CD4-positive, alpha-beta T cell treated with Interleukin-12 subunit alpha and Interleukin-12 subunit beta, for 1 hour (primary cell): ENCODE measurements at places on chromosomes 16 and 17.

DNA sequence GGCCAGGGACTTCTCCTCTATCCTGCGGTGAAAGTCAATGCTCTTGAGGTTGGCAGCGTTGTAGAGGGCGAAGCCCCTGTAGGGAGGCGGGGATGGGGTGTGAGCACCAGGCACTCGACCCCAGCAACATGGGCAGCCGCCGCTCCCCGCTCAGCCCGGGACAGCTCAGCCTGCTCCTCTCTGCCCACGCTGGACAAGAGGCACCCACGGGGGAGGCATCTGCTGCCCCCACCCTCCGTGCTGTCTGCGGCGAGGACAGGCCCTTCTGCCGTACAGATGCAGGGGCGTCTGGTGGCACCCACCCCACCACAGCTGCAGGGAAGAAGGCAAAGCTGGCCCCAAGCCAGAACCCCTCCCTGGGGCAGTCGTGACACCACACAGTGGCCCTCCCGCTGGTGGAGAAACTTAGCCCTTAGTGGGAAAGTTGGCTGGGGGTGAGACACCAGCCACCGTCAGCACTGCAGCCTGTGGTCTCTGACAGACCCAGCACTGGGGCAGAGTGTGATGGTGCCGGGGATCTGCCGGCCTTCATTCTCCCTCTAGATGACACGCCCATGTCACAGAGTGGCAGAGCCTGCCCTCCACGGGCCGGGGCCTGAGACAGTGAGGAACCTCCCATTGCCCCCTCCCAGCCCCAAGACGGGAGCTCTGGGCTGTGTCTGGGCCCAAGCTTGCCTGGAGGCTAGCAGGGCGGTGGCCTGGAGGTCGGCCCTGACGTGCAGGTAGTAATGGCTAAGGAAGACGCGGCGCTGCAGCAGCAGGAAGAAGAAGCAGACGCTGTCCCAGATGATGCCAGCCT lies 19.5 kb downstream of the CTU2 start:
- DNase-seq, result no peak

GRCh38 chr17:33079201-33079600 lies 87.6 kb downstream of the SPACA3 start:
- no peak for DNase-seq

DNA sequence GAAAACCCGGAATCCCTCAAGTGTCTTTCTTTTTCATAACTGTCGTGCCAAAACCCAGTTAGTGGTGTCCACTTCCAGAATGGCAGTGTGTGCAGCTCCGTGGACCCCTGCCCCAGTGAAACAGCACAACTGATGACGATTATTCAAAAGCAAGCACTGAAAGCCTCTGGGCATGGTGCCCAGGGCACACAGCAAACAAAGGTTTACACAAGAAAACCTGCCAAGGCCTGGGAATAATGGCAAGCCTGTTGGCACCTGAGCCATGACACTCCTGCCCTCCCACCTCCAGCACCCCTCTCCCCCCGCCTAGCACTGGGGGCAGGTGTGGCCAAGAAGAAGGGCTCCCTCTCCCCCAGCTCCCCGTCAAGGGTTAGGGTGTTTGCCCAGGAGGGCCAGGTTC lies 2.8 kb downstream of the PKMYT1 start:
- DNase-seq, result no peak

- no peak for DNase-seq
These were observed 30.1 kb upstream of the HAPSTR1 start for GRCh38 chr16:9061358-9061813.

DNA sequence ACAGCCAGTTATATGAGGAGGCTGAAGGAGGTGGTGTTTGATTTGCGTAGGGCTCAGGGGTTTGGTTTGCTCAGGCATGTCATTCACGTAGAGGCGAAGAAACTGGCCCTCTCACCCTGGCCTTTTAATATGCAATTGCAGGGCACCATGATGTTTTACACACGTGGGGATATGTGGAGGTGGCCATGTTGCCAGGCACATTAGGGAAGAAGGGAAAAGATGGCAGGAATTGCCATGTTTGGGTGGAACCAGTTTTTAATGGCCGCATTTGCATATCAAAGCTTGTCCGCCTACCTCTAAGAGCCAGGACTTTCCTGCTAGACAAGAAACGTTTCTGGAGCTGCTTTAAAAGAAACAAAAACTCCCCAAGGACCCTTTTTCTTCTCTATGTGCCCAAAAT lies 1483.7 kb upstream of the GOT2 start:
- DNase-seq, result no peak

- no peak for DNase-seq
These were observed 163.2 kb upstream of the RPL38 start for GRCh38 chr17:74040291-74040690.

- DNase-seq, result peak; percentile 83
These were observed at the start of gene HIC1 for GRCh38 chr17:2054512-2055291. TSS of gene HIC1 (plus strand) at chr17:2055103. CDS start at chr17:2056691, 1,588 bp downstream.

DNA sequence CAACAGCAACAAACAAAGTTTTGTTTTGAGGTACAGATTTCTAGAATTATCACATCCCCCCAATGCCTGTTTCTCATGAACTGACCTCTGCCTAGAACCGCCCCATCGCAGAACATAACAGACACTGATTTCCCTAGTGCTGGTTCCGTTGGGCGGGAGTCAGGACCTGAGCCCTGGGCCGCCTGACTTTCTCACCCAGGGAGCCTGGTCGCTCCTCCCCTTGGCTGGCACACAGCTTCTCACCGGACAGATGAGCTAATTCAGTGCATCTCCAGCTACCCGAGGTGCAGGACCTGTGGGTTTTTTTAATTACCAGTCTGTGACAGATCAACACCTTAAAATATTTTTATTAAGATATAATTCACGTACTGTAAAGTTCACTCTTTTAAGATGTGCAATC lies 20.1 kb upstream of the RPL38 start:
- no peak for DNase-seq

DNA sequence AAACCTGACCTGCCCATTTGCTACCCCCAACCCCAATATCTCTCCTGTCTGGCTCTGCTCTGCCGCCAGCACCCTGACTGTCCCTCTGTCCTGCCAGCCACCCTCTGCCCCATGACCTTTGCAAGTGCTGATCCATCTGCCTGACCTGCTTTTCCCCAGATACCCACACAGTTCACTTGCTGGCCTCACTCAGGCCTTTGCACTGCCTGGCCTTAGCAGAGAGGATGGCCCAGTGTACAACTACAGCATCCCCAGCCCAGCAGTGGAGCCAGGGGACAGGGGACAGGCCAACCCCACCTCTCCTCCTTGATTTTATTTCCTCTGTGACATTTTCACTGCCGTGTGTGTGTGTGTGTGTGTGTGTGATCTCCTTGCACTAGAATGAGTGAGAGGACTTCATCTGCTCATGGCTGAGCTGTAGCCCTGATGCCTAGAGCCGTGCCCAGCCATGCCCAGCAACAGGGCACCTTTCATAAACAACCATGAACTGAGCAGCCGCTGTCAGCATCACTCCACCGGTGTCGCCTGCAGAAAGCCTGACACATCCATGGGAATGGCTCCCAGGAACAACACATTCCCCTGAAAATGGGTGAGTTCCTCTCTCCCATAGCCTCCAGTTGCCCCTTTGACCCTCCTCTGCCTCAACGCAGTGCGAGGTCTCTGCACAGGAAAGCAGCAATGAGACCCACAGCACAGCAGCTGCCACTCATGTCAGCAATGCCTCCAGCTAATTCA lies 36.0 kb upstream of the RBFOX3 start:
- DNase-seq, result no peak

DNA sequence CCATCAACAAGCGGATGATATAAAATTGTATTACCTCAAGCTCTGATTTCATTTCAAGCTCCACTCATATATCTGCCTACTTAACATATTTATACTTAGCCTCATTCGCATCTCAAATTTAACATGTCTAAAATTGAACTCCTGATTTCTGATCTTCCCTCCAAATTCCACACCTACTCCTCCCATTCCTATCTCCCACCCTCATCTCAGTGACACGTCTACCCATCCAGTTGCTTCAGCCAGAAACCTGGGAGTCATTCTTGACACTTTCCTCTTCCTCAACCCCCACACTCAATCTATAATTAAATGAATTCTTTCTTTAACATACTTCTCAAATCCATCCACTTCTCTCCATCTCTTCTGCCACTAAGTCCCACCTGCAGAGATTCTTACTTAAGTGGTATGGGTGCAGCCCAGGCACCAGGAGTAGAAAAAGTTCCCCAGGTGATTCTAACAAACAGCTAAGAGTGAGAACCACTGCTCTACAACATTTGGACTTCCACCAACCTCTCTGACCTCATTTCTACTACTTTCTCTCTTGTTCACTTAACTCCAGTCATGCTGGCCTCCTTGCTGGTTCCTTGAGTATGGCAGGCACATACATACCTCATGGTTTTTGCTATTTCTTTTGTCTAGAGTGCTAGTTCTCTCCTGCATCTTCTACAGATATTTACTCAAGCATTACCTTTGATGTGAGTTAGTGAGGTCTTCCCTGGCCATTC lies 18.1 kb downstream of the SPOP start:
- DNase-seq, result no peak

DNA sequence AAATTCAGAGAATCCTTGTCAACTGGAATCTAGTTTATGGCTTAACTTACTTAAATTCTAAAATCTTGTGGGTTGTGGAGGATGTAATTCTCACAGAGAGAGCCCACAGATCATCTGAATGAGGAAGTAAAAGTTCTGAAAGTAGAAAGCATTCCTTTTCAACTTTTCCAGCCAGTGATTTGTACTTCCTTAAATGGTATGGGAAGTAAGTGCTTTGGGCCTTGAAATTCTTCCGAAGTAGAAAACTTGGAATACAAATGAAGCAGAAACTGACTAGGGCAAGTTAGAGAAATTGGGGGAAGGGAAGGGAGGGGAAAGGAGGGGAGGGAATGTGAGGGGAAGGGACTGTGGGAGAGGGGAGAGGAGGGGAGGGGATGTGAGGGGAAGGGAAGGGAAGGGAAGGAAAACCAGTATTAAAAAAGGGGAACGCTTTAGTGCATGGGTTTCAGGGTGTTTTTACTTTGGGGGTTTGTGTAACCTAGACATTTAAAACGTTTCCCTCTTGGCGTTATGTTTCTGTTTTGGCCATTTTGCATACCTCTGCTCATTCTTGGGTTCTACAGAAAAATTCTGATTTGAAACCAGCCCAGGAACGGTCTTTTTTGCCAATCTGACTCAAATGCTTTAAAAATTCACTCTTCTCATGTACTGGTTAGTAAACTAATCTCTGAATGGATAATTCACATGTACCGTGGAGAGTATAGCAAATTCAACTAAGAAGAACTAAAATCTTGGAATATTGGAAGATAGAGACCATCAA lies 15.5 kb upstream of the SNTB2 start:
- no peak for DNase-seq

- no peak for DNase-seq
These were observed 29.7 kb upstream of the ZFP90 start for GRCh38 chr16:68509381-68509780.

DNA sequence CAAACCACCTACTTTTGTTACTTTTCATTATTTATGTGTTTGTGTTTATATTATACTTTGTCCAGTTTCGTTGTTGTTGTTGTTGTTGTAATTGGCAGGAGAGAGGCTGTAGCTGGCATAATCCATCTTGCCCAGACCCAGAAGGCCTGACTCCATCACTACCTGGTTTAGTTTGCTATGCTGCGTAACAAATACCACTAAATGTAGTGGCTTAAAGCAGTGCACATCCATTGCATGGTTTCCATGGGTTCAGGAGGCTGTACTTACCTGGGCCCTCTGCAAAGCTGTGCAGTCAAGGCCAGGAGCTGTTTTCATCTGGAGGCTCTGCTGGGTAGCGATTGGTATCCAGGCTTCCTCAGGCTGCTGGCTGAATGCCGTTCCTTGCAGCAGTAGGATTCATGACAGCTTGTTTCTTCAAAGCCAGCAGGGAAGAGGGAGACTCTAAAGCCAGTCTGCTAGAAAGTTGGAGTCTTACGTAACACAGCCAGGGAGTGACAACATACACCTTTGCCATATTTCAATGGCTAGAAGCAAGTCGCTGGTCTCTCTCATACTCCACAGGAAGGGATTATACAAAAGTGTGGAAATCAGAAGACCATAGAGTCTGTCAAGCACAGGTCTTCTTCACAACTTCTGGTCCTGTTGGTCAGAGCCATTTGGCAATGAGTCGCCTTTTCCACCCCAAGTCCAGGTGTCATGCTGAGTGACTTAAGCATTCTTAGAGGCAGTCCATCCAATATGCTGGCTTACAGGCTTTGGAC lies 41.1 kb downstream of the TNRC6C start:
- no peak for DNase-seq

GRCh38 chr16:53840456-53840855 lies 136.5 kb downstream of the FTO start:
- no peak for DNase-seq

GRCh38 chr16:6095414-6095813 lies 997.8 kb upstream of the EEF2KMT start:
- no peak for DNase-seq

- no peak for DNase-seq
These were observed 4.7 kb upstream of the ZNHIT3 start for GRCh38 chr17:36481829-36482228.

DNA sequence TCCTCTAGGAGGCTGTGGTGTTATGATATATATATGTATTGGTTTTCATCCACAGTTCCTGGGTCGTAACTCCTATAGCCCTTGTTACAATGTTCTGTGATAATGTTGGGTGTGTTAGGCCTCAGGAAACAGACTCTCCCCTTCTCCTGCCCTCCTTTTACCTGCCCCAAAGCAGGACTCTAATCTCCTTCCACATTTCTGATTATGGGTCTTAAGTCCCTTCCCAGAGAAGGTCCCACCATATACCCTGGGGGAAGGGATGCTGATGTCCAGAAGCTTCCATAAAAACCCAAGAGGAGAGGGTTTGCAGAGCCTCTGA lies 450 bp upstream of the C1QBP start:
- DNase-seq, result no peak

DNA sequence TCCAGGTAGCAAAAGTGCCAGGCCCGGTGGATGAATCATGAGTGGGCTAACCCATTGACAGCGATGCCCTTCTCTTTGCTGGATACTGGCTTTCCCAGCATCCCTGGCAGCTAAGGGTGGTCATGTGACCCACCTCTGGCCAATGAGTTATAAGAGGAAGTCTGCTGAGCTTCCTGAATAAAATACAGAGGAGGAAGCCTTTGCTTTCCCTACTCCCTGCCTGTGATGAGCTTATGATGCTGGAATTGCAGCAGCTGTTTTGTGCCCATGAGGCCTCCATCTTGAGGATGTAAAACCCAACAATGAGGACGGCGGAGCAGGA lies 15.0 kb upstream of the ATP2A3 start:
- no peak for DNase-seq
